ENCODE measurements at places on chromosomes 5 and 9.

GRCh38 chr5:150948539-150948938 lies 43.8 kb upstream of the ZNF300 start:
- no peak for DNase-seq

GRCh38 chr5:13859270-13860065 lies 85.0 kb downstream of the DNAH5 start:
- no peak for DNase-seq

GRCh38 chr9:122342323-122343050 lies 28.3 kb upstream of the PTGS1 start:
- DNase-seq: no peak

DNA sequence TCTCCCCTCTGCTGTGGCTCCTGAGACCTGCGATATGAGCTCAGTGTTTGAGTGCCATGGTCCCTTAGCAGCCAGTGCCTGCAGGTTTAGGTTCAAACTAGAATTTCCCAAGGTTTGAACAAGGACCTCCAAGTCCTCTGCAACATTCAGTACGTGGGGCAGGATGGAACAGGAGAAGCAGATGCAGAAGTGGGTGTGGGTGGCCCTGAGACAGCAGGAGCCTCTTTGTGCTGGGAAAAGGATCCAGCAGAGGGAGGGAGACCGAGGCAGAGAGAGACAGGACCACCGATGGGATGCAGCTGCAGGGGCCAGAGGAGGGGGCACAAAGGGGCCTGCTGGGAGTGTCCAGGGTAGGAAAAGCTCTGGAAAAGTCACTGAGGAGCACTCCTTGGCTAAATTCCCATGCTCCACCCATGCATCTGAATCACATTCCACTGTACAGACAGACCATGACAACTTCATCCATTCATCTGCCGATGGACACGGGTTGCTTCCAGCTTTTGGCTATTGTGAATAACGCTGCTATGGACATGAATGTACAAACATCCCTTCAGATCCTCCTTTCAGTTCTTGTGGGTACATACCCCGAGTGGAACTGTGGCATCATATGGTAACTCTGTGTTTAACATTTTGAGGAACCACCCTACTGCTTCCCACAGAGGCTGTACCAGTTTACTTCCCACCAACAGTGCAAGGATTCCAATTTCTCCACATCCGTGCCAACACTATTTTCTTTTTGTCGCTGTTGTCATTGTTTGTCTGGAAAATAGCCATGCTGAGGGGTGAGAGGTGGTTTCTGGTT lies 26.7 kb upstream of the SUSD3 start:
- no peak for DNase-seq

GRCh38 chr5:138870611-138871010 lies 4.5 kb downstream of the LRRTM2 start:
- no peak for DNase-seq

Data from immature natural killer cell (primary cell).